ENCODE measurements at places on chromosomes 13 and 19. TPM values are rescaled to one million over a fixed set of nuclear protein-coding genes. Genes with fewer than 3 reads are reported as not detected.

FBN3 gene
- total RNA-seq, result 75.1 TPM

MEDAG gene
- 0.31 TPM for total RNA-seq

BRCA2 gene
- 4.7 TPM for total RNA-seq

NLRP7 gene
- not detected for total RNA-seq

PGLYRP2 gene
- not detected for total RNA-seq

KLK12 gene
- total RNA-seq, result not detected

CATSPERD gene
- not detected for total RNA-seq

TBXA2R gene
- total RNA-seq, result 0.63 TPM

CYP4F12 gene
- not detected for total RNA-seq

CHST8 gene
- total RNA-seq, result 15.3 TPM

DCT gene
- total RNA-seq, result 0.63 TPM

FDX2 gene
- total RNA-seq, result 18.2 TPM

GRIK5 gene
- 36.9 TPM for total RNA-seq

Data from parietal lobe (tissue), 2 donors.